ENCODE measurements at places on chromosomes 3 and 15. TPM values are rescaled to one million over a fixed set of nuclear protein-coding genes. Genes with fewer than 3 reads are reported as not detected.

STAB1 gene
- not detected for total RNA-seq

MKRN3 gene
- not detected for total RNA-seq

COL7A1 gene
- total RNA-seq, result 8.6 TPM

PPP2R3A gene
- 45.6 TPM for total RNA-seq

DNA sequence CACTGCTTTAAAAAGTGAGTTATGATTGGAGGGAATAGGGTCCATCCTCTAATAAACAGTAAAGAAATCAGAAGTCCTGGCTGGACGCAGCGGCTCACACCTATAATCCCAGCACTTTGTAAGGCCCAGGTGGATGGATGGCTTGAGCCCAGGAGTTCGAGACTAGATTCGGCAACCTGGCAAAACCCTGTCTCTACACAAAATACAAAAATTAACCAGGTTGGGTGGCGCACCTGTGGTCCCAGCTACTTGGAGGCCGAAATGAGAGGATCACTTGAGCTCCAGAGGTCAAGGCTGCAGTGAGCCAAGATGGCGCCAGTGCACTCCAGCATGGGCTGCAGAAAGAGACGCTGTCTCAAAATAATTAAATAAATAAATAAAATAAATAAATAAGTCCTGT is 171.2 kb downstream of the POTEB3 start:
- H3K36me3 ChIP-seq, result no peaks in the 10 kb centered on the region
- H3K4me1 ChIP-seq, result no peaks in the 10 kb centered on the region
- H3K27ac ChIP-seq, result no peak overlapping the region
- no peaks in the 10 kb centered on the region for H3K27me3 ChIP-seq
- DNase-seq, result no peak

GRCh38 chr3:38722781-38723568 is 73.5 kb upstream of the SCN5A start:
- H3K27me3 ChIP-seq, result peaks cover 78% of the 10 kb centered on the region
- H3K36me3 ChIP-seq, result no peaks in the 10 kb centered on the region
- no peak overlapping the region for H3K27ac ChIP-seq
- no peaks in the 10 kb centered on the region for H3K4me1 ChIP-seq
- H3K4me3 ChIP-seq, result no peak overlapping the region
- no peak for DNase-seq

DNA sequence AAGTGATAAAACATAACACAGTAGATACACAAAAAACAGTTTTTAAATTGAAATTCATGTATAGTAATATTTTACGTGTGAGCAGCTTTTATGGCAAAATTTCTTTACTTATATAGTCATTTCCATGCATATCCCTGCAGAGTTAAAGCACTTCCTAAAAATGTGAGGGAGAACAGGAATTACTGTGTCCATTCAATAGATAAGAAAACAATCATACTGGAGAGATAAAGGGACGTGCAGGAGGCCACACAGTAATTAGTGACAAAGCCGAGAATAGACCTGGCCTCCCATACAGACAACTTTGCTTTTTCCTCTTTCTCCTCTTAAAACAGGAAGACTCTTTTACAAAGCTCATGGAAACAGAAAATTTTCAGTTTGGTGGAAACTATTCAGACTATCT is 247.5 kb downstream of the CDIN1 start:
- H3K36me3 ChIP-seq, result no peaks in the 10 kb centered on the region
- H3K4me1 ChIP-seq, result no peaks in the 10 kb centered on the region
- DNase-seq, result no peak
- no peak overlapping the region for H3K4me3 ChIP-seq
- H3K27ac ChIP-seq, result no peak overlapping the region

GRCh38 chr3:14771593-14772497 is 46.9 kb upstream of the FGD5 start:
- H3K4me1 ChIP-seq, result no peaks in the 10 kb centered on the region
- no peaks in the 10 kb centered on the region for H3K36me3 ChIP-seq
- no peak for DNase-seq
- H3K27ac ChIP-seq, result no peak overlapping the region

- no peak for DNase-seq
- no peaks in the 10 kb centered on the region for H3K4me1 ChIP-seq
Measured at GRCh38 chr15:81498294-81498693, 124.3 kb upstream of the TMC3 start.

- H3K27ac ChIP-seq, result no peak overlapping the region
- H3K4me1 ChIP-seq, result peaks cover 24% of the 10 kb centered on the region
- peaks cover 7% of the 10 kb centered on the region for H3K36me3 ChIP-seq
- DNase-seq, result peak; percentile 39
- peaks cover 22% of the 10 kb centered on the region for H3K27me3 ChIP-seq
- H3K4me3 ChIP-seq, result no peak overlapping the region
Measured at GRCh38 chr3:13217736-13218540, 144.7 kb upstream of the IQSEC1 start.

DNA sequence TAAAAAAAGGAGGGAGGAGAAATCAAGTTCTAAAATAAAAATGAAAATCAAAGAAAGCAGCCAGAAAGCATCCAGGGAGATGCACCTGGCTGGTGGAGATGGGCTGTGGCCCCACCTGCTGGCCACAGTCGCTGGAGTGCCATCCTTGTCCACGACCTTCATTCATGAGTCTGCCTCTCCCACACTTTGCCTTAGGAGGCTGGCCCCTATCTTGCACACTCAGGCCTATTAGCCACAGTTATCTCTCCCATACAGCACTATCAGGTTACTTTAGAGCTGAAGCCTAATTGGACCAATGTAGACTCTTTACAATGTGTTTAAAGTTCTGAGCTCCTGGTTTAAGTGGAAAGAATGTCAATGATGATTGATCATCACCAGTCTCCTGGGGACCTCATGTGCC is 392.0 kb upstream of the RORA start:
- H3K27ac ChIP-seq, result no peak overlapping the region
- H3K27me3 ChIP-seq, result peaks cover 35% of the 10 kb centered on the region
- DNase-seq, result peak; percentile 40

DNA sequence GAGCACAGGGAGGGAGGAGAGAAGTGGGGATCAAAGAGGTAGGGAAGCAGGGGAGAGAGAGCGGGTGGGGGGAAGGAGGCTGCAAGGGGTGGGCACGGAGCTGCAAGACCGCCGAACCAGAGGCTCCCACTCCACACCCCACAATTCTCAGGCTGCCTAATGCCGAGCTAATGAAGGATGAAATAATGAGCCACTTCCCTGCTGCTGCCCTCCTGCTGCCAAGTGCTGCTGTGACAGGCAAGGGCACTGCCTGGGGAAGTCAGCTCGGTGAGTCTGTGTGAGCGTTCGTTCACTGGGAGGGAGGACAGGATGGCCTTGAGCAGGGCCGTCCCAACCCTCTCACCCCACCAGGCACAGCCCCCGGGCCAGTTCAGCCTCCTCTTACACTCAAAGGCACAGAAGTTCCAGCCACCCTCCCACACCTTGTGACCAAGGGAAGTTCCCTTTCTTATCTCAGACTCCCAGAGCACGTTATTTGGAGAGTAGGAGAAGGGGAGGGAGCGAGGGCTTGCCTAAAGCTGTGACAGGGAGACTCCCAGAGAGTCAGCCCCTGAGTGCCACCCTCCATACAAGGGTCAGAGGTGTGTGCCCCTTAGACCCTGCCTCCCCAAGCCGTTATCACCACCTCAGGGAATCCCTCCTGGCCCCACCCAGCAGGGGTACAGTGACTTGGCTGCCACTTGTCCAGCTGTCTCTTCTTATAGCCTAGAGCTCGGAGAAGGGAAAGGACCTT is 12.4 kb downstream of the GLYCTK start:
- no peak for DNase-seq
- no peak overlapping the region for H3K4me3 ChIP-seq
- no peak overlapping the region for H3K27ac ChIP-seq
- H3K27me3 ChIP-seq, result no peaks in the 10 kb centered on the region

- H3K27ac ChIP-seq, result no peak overlapping the region
- H3K36me3 ChIP-seq, result peaks cover 60% of the 10 kb centered on the region
- H3K27me3 ChIP-seq, result no peaks in the 10 kb centered on the region
- H3K4me1 ChIP-seq, result peaks cover 37% of the 10 kb centered on the region
Measured at GRCh38 chr3:141373232-141373631, 4.9 kb downstream of the ZBTB38 start.

- DNase-seq, result peak; percentile 76
- peaks cover 9% of the 10 kb centered on the region for H3K27me3 ChIP-seq
- no peak overlapping the region for H3K4me3 ChIP-seq
Measured at GRCh38 chr3:58630076-58630709, 36.4 kb downstream of the FAM3D start.

GRCh38 chr3:197793247-197793646 is 2.2 kb downstream of the LRCH3 start:
- H3K4me1 ChIP-seq, result no peaks in the 10 kb centered on the region
- H3K27me3 ChIP-seq, result no peaks in the 10 kb centered on the region

GRCh38 chr3:158642005-158642404 is 2.3 kb upstream of the GFM1 start:
- H3K27ac ChIP-seq, result no peak overlapping the region
- no peak for DNase-seq
- peaks cover 25% of the 10 kb centered on the region for H3K36me3 ChIP-seq
- no peaks in the 10 kb centered on the region for H3K27me3 ChIP-seq
- H3K4me1 ChIP-seq, result peaks cover 11% of the 10 kb centered on the region

DNA sequence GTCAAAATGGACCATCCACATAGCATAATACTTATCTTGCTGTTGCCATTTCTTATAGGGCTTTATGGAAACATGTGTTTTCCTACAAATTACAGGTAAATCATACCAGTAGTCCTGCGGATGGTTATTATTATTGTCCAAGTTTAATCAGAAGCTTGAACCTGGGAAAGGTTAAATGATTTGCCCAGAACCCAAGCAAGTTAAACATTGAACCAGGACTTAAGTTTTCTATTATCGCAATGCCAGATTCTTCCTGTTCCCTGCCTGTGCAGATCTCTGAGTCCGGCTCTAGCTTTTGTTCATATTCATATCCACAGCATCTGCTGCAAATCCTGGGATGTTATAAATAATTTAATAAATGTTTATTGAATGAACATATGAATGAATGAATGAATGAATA is 12.5 kb downstream of the LPP start:
- peak overlapping the region; percentile 87 for H3K27ac ChIP-seq
- DNase-seq, result no peak
- H3K27me3 ChIP-seq, result no peaks in the 10 kb centered on the region
- peak overlapping the region; percentile 54 for H3K4me3 ChIP-seq

GRCh38 chr3:33146791-33147445 is 33.1 kb downstream of the CRTAP start:
- H3K4me1 ChIP-seq, result no peaks in the 10 kb centered on the region
- no peaks in the 10 kb centered on the region for H3K36me3 ChIP-seq
- no peak overlapping the region for H3K4me3 ChIP-seq
- no peak overlapping the region for H3K27ac ChIP-seq
- DNase-seq, result no peak
